ENCODE measurements at places on chromosomes 7 and 10.

- no peak for DNase-seq
Measured at GRCh38 chr10:5538446-5538845, 13.7 kb downstream of the CALML3 start.

- no peak for DNase-seq
Measured at GRCh38 chr7:71132127-71132376, at the start of gene GALNT17. Gene GALNT17, plus strand, starts transcription at chr7:71132144.

DNA sequence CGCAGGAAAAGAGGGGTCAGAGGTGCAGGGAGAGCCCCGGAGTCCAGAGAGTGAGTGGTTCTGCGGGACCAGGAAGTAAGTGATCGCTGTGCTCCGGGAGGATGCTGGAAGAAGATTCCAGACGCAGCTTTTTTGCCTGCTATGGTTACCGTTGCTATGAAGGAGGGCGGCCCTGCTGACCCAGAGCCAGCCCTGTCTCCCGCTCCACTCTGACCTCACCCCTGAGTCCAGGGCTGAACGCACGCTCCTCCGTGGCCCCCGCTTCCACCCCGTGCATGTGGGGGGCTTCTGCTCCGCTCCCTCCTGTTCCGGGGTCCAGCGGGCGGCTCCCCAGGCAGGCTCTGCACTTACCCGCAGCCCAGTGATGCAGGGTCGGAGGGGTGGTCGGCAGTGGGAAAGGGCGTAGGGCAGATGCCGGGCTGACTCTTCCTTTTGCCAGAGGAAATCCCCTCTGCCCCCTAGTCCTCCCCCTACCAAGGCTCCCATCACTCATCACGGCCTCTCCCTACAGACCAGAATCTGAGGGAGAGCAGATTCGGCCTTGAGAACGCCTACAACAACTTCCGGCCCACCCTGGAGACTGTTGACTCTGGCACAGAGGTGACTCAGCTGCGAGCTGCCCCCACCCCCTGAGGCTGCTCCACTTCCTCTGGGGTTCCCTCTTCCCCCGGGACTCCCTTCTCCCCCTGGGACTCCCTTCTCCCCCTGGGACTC is 2.7 kb upstream of the MUC17 start:
- DNase-seq: peak; percentile 87

DNA sequence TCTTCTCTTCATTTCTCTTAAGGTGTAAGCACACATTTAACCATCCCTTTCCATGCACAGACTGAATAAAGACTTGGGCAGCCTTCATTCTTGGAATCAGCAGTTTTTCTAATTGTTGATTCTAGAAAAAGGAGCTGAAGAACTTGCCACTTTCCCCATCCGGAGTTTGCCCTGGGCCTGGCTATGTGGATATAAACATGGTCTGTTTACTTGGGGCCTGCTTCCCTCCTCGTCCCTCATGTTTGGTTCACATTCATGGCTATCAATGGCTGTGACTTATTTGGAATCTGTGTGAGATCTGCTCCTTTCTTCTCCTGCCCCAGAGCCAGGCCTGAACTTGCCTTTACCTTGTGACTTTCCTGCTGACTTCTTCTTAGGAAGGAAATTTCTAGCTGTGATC is 199.3 kb downstream of the LRMDA start:
- no peak for DNase-seq

DNA sequence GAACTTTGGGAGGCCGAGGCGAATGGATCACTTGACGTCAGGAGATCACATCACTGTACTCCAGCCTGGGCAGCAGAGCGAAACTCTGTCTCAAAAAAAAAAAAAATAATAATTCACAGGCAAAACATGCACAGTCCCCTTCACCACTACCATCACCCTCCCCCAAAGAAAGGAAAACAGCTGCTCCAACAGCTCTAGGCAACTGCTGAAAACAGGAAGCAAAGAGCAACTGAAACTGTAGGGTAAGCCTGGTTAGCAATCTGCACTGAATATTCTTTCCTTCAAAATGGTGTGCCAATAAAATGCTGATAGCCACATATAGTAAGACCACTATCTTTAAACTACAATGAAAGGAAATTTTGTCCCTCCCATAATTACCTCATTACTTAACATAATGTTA is 11.8 kb downstream of the NT5C2 start:
- DNase-seq: no peak

DNA sequence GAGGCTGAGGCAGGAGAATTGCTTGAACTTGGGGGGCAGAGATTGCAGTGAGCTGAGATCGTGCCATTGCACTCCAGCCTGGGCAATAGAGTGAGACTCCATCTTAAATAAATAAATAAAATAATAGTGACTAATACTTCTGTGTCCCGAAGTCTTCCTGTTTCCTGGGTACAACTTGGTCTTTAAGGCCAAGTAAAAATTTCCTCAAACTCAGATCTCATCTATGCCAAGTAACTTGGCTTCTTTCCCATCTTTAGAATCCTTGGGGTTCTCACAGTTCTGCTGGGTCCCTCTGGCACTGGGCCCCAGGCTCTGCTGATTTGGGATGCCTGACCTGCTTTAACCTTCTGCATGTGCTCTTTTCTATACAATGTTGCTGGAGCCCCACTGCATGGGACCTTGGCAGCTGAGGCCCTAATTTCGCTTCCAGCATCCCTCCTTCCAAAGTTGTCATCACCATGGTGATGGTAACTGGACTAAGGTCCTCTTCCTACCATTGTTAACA is 22.7 kb upstream of the AKR1B10 start:
- DNase-seq: no peak

- no peak for DNase-seq
Measured at GRCh38 chr10:129926066-129927055, 37.7 kb downstream of the EBF3 start.

DNA sequence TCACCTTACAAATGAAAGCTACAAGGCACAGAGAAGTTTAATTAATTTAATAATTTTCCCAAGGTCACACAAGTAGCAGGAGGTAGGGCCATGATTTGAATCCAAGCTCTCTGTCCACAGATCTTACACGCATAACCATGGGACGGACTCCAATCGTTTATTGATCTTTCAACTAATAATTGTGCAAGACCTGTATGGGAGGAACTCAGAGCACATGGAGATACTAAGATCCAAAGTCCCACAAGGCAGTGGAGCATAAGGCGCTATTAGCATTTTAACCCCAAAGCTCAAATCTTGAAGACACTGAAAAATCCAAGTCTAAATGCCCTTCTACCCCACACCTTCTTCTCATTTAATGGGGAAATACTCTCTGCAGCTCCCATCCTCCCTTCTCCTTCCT is 143.5 kb downstream of the FGFR2 start:
- no peak for DNase-seq

GRCh38 chr7:76196786-76197185 is 4.9 kb upstream of the SRRM3 start:
- no peak for DNase-seq

GRCh38 chr7:57789130-57789529 is 339.2 kb downstream of the ZNF716 start:
- DNase-seq: no peak

GRCh38 chr7:136086712-136087111 is 109.6 kb upstream of the MTPN start:
- peak; percentile 24 for DNase-seq

DNA sequence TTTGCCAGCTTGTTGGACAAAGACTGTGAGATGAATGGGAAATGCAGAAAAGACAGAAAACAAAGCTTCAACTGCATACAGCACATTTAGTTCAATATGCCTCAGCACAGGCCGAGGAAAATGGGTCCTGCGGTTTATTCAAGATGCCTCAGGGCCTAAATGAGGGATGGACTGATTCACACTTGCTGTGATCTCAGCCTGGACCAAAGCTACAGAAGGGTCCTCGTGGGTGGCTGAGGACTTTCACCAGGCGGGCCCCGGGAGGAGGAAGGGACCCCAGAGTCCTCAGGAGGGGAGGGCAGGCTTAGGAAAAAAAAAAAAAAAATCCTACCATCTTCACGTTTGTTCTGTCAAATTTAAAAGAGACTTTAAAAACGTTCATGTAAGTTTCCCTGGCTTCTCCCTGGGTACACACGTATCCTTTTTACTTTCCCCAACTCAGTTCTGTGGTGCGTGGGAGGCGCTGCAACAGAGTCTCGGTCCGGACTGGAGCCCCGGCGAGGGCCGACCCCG is 624 bp upstream of the ZNF783 start:
- DNase-seq: no peak

GRCh38 chr7:26348234-26348851 is 56.7 kb downstream of the SNX10 start:
- DNase-seq: no peak

- peak; percentile 70 for DNase-seq
Measured at GRCh38 chr7:26199301-26200037, 1.1 kb downstream of the HNRNPA2B1 start.
